ENCODE measurements at places on chromosomes 1 and 21.
A peak's percentile ranks its signal among the peaks of the same experiment; 100 is the strongest.

DNA sequence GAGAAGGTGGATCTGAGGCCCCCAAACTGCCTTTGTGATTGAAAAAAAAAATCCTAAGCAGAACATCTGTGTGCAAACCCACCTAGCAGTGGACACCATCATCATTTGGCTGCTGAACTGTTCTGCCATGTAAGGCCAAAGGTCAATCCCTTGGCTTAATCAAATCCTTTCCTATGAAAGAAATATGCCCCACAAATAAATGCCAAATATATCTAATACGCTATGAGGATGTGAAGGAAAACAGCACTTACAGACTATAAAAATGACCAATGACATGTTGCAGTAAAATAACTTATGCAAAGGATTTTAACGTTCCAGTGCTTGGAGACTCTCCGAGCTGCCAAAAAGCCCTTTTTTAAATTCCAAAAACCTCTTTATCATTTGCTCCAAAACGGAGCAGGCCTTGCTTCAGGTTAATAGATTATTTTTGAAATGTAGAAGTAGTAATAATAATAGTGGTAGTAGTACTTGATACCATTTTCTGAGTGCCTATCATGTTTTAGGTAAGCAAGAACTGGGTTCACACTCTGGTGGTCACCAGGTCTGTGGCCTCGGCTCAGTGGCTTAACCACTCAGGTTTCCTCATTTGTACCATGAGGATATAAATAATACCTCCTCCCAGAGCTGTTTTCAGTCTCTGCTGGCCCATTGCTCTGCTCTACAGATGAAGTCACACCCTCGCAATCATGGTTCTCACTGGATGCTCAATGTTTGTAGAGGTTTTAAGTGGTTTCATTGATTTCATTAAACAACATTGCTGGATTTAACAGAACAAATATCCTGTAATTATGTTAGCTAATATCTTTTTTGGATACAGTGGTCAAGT, 47.9 kb upstream of the EDEM3 start:
- DNase-seq: no peak

GRCh38 chr1:27773826-27774445, 917 bp downstream of the STX12 start:
- DNase-seq: no peak

DNA sequence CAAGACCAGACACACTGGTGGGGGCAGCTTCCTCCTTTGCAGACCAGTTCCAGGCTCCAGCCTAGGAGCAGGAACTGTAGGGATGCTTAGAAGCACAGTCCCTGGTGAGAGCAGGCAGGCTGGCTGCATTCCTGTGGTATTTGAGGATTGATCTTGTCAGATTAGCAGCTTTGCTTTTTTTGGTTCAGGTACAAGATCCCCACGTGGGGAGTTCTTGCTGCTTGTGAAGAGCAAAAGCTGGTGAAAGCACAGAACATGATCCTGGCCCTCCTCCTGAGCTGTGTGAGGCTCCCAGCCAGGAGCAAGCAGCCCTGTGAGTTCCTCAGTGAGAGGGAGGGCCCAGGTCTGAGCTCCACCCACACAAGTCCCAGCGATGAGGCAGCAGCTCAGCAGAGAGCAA, 75.3 kb upstream of the ARTN start:
- no peak for DNase-seq

DNA sequence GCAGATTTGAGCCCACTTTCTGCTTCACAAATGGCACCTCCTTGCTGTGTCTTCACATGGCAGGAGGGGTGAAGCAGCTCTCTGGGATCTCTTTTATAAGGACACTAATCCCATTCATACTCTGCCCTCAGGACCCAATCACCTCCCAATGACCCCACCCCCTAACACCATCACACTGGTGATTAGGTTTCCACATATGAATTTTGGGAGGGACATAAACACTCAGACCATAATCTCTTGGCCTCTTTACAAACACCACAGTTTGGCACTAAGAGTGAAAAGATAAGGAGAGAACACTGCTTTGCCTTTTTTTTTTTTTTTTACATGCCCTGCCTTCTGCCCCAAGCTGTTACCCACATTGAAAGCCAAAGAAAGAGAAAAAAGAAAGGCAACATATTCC, 166.2 kb upstream of the NFIA start:
- no peak for DNase-seq

GRCh38 chr1:117363571-117364048, 3.6 kb upstream of the MAN1A2 start:
- DNase-seq: no peak

DNA sequence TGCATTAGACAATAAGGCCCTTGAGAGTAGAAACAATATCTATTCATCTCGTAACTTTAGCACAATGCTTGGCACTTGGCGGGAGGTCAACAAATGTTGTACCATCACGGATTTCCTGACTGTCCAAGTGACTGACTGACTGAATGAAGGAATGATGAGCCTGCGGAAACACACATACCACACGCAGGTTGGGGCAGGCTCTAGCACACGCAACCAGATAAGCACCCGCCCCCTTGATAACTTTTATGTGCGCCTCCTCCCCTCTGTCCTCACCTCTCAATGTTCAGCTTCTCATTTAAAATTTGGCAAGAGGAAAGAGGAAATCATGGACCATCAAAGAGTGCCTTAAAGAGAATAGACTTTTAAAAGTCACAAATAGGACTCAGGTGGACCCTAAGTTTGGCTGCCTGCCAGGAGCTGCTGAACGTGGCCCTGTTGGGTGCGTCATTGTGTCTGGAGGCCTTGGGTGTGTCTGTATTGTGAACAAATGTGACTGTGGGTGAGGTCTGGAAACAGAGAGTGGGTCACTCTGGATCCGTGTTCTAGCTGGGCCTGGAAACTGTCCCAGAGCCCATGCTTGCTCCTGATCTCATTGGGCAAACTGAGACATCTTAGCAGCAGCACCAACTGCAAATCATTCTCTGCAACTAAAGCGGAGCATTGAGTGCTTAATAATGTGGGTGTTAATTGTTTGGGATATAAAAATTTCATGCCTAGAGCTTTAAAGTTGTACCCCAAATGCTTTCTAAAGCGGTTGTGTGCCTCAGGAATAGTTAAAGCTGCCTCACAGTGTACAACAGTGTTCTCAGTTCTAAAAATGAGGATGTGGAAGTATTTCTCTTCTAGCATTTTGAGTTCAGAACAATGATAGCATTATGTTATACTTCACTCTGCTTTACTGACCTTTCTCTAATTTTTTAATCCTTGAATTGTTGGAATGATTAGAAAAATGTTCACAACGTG, 47.6 kb upstream of the ABCG1 start:
- DNase-seq: no peak

- no peak for DNase-seq
Observed at GRCh38 chr1:178271471-178271870, 177.6 kb downstream of the RASAL2 start.

GRCh38 chr1:32773018-32773763, 44.0 kb downstream of the YARS1 start:
- DNase-seq: peak; percentile 72

DNA sequence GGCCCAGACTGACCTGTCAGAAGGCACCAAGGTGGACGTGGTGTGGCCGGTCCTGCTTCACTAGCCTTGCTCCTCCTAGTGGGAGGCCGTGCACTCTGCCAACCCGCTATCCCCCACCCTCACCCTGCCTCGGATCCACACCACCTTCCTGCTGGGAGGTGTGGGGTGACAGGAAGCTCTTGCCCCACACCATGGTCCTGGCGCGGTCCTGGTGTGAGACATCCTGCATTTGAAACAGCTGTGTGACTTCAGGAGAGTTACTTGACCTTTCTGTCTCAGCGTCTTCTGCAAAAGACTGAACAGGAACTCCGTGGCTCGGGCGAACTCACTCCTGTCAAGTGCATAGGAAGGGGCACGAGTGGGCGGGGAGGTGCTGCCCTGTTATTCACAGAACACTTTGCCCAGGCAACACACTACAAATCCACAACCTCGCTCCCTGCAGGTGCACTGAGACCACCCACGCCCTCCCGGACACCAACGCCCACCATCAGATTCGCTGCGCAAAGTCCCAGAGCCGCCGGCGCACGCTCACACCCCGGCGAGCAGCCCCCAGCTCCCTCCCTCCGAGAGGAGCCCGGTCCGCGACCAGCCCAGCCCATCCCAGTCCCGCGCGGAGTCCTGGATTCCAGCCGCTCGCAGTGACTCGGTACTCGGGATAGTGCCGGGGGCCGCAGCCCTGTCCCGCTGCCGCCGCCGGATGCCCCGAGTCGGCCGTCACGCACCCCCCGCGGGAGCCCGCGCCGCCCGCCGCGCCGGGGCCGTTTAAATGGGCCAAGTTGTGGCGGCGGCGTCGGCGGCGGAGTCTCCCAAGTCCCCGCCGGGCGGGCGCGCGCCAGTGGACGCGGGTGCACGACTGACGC, at the start of gene SAMD11:
TSS of gene SAMD11 (plus strand) at position 793 of the 860 bp plus-strand sequence. CDS start 509 bp downstream, outside the sequence.
- no peak for DNase-seq

DNA sequence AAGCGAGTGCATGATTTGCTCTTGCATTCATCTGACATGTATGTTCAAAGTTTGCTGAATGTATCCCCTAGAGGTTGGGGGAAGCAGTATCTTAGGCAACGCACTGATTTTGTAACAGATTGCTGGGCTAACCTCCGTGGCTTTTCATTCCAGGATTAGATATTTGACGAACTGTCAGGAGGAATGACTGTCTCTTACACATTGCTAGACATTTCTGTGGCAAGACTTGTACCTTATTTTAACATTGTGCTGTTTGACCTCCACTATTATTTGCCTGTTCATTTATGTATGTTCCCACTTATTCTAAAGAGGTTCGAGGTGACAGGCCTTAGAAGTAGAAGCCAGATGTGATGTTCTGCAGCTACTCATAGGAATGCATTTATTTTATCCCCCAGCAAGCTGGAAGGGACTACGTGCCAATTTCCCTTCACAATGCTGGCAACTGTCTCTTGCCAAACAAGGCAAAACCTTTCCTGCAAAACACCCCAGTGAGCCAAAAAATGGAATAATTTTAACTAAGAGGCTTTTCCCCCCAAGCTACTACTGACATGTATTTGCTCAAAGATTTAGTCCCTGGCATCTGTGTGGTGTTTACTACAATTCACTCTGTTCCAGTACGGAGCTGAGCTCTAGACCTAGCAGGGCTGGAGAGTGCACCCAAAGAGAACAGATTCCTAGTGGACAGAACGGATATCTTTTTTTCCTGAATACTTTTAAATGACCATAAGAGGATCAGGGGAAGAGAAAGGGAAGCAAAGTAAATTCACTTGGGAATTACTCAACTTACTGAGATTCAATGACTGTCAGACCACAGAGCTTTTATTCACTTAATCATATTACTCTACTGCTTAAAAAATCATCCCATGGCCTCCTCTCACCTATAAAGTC, 646.2 kb downstream of the SMYD3 start:
- no peak for DNase-seq

DNA sequence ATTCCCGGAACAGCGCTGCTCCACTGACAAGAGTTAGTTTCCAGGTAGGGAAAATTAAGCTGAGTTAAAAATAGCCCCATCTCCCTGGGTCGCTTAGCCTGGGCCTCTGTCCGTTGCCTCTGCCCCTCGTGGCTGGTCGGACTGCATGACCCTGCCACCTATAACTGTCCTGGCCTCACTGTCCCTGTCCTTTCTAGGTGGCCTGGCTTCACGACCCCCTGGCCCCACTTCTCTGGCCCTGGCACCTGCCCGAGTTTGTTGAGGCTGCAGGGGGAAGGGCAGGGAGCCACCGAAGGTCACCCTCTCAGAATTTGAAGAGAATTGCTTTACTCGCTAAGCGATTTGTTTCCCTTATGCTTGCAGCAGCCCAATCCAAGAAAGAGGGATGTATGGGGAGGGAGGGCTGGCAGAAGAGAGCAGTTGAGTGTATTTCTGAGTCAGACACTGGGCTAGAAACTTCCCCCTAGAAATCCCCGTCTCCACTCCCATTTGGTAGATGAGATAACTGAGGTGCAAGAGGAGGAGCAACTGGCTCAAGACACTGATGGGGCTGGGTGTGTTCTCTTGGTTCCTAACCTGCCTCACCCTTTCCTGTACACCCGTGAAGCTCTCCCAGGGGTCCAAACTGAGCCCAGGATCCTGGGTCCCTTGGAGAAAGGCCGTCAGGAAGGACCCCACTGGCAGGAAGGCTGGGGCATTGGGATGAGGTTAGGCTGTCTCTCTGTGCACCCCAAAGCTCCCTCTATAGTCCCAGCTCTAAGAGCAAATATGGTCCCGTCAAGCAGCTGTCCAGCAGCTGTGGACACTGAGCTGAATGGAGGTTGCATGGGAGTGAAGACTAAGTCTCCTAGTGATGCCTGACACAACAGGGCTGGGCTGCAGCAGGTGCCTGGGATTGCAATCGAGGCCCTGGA, 2.9 kb upstream of the EDN2 start:
- peak; percentile 50 for DNase-seq

GRCh38 chr1:68213843-68214242, 18.5 kb downstream of the WLS start:
- DNase-seq: no peak

DNA sequence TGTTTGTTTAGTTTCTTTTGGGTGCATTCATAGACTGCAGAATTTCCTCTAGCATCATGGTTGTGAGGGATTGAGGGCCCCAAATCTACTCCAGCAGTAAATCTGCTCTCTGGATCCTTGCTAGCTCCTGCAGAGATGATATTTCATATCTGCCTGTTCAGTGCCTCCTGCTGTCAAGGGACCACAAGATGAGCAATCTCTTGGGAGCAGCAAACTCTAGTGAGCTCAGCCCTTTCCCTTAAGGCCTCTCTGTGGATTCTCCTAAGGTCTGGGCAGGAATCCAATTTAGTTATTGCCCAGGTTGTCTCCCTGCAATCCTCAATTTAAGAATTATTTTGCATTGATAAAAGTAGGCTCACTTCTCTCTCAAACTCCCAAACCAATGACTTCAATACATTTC, 76.9 kb downstream of the RGS18 start:
- DNase-seq: no peak

GRCh38 chr1:14135070-14135469, 435.1 kb downstream of the PRDM2 start:
- no peak for DNase-seq

- no peak for DNase-seq
Observed at GRCh38 chr1:221089273-221089672, 210.0 kb downstream of the HLX start.

DNA sequence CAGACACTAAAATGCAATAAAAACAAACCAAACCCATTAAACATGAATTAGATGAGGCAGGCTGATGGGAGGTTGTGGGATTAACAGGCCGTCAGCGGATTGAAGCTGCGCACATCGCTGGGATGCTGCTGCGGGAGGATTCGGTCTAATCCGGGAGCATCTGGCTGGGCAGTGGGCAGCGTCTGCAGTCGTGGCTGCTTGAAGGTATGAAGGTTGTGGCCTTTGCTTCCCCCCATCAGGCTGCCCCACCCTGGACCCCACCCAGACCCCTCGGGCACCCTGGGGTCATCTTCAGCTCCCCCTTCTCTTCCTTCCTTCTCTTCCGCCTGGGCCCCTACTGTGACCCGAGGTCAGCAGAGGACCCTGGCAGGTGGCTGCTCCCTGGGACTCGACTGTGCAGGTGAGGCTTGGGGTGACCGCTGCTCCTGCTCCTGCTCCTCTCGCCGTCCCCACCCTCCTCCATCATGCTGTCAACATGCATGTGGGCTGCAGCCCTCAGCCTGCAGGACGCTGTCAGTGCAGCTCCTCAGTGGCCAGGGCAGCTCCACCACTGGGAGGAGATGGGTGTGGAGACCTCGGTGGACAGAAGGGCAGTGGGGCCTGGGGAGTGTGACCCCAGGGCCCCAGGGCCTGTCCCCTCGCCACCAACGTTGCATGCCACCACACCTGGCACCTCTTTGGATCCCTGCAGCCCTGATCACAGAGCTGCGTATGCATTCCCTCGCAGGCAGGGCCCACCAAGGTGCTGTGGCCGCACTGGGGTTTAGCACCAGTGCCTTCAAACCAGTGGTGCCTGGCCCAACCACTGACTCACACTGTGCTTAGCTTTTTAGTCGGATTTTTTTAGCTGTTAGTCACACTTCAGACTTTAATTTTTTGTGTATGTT, 112.2 kb upstream of the COL6A1 start:
- no peak for DNase-seq

Data from GM18507 (cell line).